ENCODE measurements at places on chromosomes 2 and 18. TPM values are rescaled to one million over a fixed set of nuclear protein-coding genes. Genes with fewer than 3 reads are reported as not detected.

GRCh38 chr18:32276906-32277305 lies 87.1 kb downstream of the MEP1B start:
- no peak for ATAC-seq

DYNC2LI1 gene
- 10.3 TPM for total RNA-seq

RIT2 gene
- not detected for total RNA-seq

GRCh38 chr2:108970369-108970768 lies 18.7 kb downstream of the EDAR start:
- no peak for ATAC-seq

GRCh38 chr2:88211809-88212154 lies 41.6 kb downstream of the THNSL2 start:
- no peak for ATAC-seq

DNA sequence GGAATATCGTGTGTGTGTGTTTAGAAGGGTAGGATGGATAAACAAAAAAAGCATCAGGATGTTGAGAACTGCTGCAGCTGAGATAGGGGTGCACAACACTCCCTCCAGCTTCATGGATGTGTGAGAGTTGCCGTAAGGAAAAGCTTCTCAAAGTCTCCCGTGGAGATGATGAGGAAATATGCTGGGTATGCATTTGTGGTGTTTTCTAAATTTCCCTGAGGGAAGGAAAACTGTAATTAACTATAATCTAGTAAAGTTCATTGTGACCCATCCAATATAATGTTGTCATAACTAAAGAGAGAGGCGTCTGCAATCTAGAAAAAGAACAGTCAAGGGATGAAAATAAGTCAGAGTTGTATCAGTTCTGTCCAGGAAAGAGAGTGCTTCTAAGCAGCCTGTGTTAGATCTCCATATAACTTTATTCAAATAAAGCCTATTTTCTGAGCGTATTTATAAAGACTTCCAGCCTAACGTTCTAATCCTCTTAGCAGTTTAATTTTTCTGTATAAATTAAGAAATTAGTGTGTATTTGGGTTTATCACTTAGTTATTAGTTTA lies 7.3 kb upstream of the LMAN2L start:
- ATAC-seq: no peak

DNA sequence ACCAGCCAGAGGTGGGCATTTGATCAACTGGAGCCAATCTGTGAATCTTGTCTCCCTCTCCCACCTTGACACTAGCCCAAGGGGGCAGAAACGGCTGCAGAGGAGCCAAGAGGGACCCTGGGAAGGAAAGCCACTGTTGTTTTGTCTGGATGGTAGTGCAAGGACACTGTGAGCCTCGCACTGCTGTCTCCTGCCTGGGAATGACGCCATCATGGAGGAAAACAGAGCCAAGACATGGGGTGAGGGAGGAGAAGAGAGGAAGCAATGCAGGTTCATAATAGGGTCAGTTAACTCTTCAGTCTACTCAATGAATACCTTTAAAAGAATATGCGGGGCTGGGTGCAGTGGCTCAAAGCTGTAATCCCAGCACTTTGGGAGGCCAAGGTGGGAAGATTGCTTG lies 231.1 kb upstream of the AGAP1 start:
- no peak for ATAC-seq

DNA sequence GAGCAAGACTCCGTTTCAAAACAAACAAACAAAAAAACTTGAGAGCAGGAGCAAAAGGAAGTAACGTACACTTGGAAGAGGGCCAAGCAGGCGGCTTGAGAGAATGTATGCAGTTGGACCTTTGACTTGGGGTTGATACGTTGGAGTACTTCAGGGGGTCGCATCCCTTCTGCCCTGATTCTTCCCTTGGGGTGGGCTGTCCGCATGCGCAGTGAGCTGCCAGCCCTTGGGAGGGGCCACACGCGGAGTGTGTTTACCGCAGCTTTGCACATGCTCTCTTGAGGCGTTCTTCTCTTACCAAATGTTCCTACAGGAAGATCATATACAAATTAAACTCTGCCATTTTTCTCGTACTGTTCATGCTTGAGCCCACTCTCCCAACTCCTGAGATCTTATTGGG lies 38.1 kb upstream of the SOCS6 start:
- ATAC-seq: no peak

LCT gene
- total RNA-seq: not detected

DNA sequence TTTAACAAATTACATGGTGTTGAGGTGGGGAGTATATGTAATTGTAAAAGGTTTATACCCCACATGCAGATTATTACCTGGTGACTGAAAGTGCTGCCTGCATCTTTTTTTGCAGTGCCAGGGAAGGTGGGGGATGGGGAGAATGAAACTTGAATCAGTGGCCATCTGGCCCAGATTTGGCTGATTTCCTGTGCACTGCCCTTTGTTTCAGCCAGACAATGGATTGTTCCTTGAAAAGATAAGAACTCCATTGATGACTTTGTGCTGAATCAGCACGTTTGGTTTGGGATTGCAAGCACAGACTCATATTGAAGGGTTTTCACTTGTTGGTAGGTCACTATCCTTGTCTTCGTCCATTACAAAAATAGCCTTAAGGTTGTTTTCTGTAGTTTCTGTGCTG lies 20.9 kb downstream of the GREB1L start:
- no peak for ATAC-seq

CFC1 gene
- total RNA-seq: not detected

LYG2 gene
- total RNA-seq: not detected

DNA sequence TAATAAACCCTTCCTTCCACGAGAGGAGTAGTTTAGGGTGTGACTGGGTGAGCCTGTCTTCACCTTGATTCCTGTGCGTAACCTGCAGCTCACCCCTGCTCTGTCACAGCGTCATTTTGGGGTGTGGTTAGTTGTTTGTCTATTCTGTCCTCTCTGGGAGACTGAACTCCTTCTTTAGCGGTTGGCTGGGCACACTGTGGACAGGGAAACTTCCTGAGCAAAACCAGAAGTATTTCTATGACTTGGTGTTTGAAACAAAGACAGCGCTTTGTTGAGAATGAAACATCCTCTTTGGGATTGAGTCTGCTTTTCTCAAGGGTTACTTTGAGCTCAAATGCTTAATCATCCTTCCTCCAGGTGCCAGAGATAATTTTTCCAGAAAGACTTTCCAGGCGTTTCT lies 270.7 kb downstream of the HRH4 start:
- peak; percentile 95 for ATAC-seq

GRCh38 chr2:213229814-213230213 lies 54.5 kb upstream of the SPAG16 start:
- peak; percentile 90 for ATAC-seq

GRCh38 chr18:80157708-80158343 lies 48.8 kb downstream of the ADNP2 start:
- ATAC-seq: peak; percentile 80

- no peak for ATAC-seq
These were observed 61.3 kb upstream of the CHMP1B start for GRCh38 chr18:11789716-11790510.

SANBR gene
- total RNA-seq: 5.3 TPM

IL1RN gene
- total RNA-seq: 871 TPM

SULT1C4 gene
- total RNA-seq: 0.32 TPM

SELENOI gene
- 32.1 TPM for total RNA-seq

WDFY1 gene
- 24.9 TPM for total RNA-seq

DNA sequence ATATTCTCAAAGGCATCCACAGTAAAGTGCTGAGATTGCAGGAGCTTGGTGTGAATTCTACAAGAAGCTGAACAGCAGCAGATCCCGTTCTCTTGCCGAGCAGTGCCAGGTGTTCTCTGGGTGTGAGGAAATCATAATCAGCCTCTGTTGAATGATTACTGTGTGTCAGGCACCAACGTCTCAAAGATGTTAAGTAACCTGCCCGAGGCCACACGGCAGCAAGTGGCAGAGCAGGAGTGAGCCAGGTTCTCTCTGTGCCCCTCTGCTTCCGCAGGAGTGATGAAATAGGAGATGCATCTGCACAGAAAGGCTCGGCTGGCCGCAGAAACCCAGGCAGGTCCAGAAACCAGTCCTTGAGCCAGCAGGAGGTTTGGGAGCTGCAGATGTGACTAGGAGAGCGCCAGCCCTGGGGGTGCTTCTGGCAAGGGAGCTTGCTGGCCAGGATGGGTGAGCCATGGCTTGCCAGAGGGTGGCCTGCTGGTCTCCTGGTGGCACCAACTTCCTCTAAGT lies 68.4 kb downstream of the COPS7B start:
- peak; percentile 29 for ATAC-seq

- no peak for ATAC-seq
These were observed 89.5 kb downstream of the SLC4A10 start for GRCh38 chr2:161713706-161714105.

GCKR gene
- 0.84 TPM for total RNA-seq

GRCh38 chr2:100286318-100286717 lies 36.0 kb downstream of the LONRF2 start:
- ATAC-seq: no peak

- ATAC-seq: no peak
These were observed 138.4 kb downstream of the FAM161A start for GRCh38 chr2:61715506-61715905.

GRCh38 chr2:36245651-36246050 lies 109.9 kb upstream of the CRIM1 start:
- ATAC-seq: no peak

SKOR2 gene
- total RNA-seq: not detected

DNA sequence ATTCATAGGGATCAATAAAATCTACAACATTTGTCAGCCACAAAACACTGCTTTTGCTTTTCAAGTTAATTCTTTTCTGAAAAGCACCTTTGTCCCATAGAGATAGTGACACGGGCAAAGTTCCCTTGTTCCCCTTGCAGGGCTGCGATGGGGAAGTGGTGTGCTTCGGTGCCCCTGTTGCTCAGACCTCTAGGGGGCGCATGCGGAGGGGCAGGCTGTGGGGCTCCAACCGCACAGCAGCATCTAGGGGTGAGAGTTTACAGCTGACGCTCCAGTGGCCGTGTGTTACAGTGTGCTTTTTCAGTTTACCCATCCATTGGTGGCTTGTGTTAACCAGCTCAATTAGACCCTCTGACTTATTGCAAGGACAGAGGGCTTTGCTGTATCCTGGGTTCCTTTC lies 1432.2 kb upstream of the ACVR2A start:
- ATAC-seq: no peak

KRTCAP3 gene
- 26.0 TPM for total RNA-seq

SCYGR5 gene
- total RNA-seq: not detected

GRCh38 chr2:213316001-213316735 lies 31.9 kb downstream of the SPAG16 start:
- ATAC-seq: peak; percentile 36

DIPK1C gene
- not detected for total RNA-seq

GRCh38 chr2:27752551-27753237 lies 18.8 kb upstream of the MRPL33 start:
- ATAC-seq: peak; percentile 66

DNA sequence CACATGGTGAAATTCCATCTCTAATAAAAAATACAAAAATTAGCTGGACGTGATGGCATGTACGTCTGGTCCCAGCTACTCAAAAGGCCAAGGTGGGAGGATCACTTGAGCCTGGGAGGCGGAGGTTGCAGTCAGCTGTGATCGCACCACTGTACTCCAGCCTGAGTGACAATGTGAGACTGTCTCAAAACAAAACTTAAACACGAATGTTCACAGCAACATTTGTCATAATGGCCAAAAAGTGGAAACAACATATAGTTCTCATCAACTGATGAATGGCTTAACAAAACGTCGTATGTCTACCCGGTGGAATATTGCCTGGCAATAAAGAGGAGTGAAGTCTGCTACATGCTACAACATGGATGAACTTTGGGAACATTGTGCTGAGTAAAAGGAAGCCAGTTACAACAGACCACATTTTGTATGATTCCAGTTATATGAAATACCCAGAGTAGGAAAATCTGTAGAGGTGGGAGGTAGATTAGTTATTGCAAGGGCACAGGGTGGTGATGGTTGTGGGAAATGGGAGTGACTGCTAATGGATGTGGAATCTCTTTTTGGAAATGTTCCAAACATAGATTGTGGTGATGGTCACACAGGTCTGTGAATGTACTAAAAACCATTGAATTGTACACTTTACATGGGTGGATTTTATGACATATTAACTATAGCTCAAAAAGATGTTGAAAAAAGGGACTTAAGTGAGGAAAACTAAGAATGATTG lies 478.2 kb downstream of the PTPRM start:
- no peak for ATAC-seq

KCNF1 gene
- not detected for total RNA-seq

POMC gene
- total RNA-seq: 0.44 TPM

All from esophagus mucosa (tissue), 1 donor.